ENCODE measurements at places on chromosomes 2 and 18.

DNA sequence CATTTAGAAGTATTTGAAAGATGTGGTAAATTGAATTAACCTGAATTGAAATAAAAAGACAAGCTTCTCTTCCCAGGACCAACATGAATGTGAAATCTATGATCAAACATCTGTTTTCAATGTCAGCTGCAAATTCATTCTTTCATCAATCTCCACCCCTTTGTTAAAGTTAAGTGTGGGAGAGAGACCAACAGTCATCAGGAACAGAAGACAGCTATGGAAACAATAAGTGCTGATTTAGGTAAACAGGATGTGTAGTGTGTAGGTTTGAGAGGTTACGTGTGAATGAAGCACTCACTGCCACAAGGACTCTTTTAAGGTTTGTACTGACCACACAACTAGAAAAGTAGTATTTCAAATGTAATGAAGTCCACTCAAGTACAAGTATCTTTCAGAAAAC is 1659.8 kb upstream of the CELF4 start:
- no peak for DNase-seq

- DNase-seq: no peak
Measured at GRCh38 chr2:104468846-104469245, 385.1 kb upstream of the POU3F3 start.

DNA sequence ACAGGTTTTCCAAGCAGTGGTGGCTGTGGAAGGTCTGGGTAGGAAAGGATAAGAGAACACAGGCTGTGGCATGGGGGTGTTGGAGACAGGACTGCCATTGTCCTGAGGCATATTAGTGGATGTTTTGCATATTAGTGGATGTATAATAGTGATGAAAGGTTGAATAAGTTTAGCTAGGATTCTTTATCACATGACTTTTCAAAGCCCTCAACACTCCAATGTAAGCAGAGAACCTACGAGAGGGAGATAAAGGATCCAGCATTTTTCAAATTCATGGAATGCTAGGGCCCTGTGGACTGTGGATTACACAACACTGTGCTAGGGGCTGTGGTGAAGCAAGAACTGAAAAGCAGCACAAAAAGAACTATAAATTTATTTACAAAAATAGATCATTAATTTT is 63.2 kb downstream of the POLE4 start:
- DNase-seq: peak; percentile 24

DNA sequence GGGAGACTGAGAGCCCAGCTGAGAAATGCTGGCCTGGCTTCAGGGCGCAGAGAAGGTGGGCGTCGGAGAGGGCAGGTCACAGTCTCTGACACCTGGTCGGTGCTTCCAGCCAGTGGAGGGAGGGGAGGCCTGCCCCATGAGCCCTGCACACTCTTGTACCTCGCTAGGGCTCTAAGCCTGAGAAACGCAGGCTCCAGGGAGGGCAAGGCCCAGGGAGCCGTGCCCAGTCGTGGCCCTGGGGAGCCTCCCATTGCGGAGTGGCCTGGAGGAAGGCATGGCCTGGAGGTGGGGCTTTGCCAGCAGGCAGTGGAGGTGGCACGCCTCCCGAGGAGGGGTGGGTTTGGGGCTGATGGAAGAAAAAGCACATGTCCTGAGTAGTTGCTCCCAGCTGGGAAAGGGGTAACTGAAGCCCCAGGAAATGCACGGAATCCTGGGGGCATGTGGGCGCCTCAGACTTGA is 39.0 kb downstream of the MTERF4 start:
- no peak for DNase-seq

GRCh38 chr2:109032229-109032820 is 43.3 kb upstream of the EDAR start:
- DNase-seq: no peak

GRCh38 chr2:69791045-69791444 is 38.4 kb upstream of the GMCL1 start:
- DNase-seq: no peak

- DNase-seq: no peak
Measured at GRCh38 chr2:233117811-233118647, 57.9 kb downstream of the INPP5D start.

DNA sequence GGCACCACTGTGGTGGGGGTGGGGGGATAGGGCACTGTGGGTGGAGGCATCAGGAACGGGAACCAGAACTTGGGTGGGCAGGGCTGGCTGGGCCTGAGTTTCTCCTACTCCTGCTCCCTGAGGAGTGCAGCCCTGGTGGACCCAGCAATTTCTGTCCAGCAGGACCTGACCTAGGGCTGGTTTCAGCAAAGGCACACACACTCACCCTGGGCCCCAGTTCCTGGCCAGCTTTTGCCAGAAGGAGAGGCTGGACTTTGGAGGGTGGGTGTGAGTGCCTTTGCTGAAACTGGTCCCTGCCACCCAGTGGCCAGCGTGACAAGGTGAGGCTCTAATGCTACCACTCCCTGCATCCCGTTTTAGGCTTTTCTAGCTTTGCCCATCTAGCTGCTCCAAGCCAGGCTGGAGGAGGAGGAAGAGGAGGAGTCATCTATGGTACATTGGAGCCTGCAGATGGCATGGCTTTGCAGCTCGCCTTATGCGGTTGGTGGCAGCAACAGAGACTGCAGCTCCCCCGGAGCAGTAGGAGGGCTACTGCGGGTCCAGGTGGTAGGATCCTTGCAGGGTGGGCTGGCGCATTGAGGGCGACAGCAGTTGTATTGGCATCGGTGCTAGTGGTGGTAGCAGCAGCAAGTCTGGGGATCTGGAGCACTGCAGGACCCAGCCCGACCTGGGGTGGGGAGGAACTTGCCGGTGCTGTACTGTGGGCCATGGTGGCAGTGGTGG is 40.4 kb upstream of the IMP4 start:
- no peak for DNase-seq

Measured in kidney glomerular epithelial cell (primary cell).